Right kidney (tissue), 9 donors: ENCODE measurements at places on chromosomes 3 and 15.

DNA sequence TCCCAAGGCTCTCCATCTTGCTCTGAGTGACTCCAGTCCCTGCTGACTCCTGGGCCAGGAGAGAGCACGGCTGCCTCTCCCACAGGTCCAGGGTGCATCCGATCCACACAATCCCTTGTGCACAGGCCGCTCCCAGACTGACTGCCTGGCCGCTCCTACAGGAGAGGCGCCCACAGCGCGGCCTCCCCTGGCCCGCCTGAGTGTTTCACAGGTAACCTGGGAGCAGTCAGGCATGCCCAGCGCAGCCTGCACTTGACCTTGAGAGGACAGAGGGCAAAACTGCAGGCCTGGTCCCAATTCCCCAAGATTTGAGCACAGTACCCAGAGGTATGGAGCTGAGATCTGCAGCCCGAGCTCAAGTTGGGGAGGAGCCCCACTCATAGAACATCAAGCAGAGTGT, 490.2 kb downstream of the CNTN6 start:
- no peak for DNase-seq

GRCh38 chr3:132595014-132595413, 2.1 kb upstream of the ACKR4 start:
- no peak for DNase-seq

GRCh38 chr3:146131616-146132410, 29.2 kb downstream of the PLOD2 start:
- DNase-seq, result no peak

GRCh38 chr15:90774731-90775514, 57.8 kb downstream of the BLM start:
- DNase-seq, result no peak

DNA sequence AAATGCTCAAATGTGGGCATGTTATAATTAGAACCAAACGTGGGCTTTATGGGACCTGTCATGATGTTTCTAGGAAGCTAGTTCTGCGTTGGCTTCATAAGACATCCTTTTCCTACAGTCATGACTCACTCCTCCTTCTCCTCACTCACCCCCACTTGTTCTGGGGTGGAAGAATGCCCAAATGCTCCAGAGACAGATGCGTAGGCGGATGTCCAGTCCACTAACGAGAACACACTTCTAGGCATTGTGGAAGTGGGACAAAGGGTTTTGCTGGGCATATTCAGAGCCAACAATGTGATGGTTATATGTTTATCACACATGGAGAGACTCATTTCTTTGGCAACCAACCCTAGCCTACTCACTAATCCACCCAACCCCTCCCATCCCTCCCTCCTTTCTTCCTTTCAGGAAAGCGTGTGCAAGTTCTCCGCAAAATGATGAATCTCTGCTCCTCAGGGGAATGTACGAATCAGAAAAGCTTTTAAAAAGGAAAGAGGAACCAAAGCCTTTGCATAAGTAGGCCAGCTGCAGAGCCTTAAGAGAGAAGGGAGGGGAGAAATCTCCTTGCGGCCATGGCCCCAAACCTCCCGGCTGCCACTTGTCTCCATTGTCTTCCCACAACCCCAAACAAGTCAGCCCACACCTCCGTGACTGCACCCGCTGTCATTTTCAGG, 123.0 kb upstream of the SPRED1 start:
- DNase-seq, result peak; percentile 24

GRCh38 chr15:30872341-30872748, 31.4 kb upstream of the FAN1 start:
- no peak for DNase-seq

DNA sequence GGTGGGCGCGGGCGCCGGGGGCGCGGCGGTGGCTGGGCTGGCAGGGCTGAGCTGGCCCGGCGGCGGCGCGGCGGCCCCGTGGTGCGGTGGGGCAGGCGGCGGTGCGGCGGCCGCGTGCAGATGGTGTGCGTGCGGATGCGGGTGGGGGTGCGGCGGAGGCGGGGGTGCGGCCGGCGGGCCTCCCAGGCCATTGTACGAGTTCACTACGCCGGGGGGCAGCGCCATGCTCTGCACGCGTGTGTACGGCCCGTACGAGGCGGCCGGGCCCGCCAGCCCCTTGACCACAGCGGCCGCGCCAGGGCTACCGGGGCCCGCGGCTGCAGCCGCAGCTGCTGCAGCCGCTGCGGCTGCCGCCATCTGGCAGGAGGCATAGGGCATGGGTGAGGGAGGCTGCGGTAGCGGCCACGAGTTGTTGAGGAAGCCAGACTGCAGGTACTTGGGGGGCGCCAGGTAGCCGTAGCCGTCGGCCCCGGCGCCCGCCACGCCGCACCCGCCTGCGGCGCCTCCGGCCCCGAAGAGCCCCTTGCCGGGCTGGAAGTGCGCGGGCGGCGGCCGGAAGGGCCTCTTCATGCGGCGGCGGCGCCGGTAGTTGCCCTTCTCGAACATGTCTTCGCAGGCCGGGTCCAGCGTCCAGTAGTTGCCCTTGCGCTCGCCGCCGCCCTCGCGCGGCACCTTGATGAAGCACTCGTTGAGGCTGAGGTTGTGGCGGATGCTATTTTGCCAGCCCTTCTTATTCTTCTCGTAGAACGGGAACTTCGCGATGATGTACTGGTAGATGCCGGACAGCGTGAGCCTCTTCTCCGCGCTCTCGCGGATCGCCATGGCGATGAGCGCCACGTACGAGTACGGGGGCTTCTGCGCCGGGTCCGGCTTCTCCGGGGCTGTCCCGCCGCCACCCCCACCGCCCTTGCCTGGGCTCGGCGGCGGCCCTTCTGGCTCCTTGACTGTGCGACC, 951 bp downstream of the FOXL2 start:
- peak; percentile 73 for DNase-seq

DNA sequence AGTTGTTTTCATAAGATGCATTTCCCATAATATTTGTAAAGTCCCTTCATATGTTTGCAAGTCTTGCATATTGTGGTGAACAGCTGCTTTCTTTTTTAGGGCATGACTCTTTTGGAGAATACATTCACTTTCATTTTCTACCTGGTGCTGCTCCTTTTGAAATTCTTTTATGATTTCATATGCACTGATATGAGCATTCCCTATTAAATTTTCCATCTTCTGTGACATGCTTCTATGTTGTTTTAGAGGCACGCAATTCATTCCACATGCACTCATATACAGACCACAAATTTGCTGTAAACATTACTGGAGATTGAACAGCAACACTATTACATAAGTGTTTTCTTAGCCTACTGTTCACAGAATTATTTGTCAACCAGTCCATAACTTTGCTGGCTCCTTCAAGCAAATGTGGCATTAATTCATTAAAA, 92.8 kb upstream of the TNFSF10 start:
- DNase-seq, result no peak

DNA sequence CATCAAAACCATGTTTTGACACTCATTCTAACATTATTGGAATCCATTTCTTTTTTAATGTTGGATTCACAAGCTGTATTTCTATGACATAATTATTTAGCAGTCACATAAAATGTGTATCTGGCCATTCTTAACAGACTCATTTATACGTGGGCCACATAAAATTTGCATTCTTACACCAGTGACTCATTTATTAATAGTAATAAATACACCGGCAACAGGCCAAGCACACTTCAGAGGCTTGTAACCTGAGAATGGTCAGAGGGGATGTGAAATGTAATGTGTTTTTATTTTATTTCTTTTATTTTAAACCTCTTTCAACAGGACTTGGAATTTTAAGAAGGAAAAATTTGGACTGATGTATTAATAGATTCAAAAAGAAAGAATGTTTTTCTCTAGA, 384.9 kb upstream of the RARB start:
- DNase-seq, result no peak
